ENCODE measurements at places on chromosomes 7 and 10. TPM values are rescaled to one million over a fixed set of nuclear protein-coding genes. Genes with fewer than 3 reads are reported as not detected.

GRCh38 chr10:93113042-93113441, 39.3 kb downstream of the CYP26A1 start:
- H3K27me3 ChIP-seq: peaks cover 16% of the 10 kb centered on the region
- no peak overlapping the region for H3K4me3 ChIP-seq
- no peak for DNase-seq
- H3K36me3 ChIP-seq: no peaks in the 10 kb centered on the region

DNA sequence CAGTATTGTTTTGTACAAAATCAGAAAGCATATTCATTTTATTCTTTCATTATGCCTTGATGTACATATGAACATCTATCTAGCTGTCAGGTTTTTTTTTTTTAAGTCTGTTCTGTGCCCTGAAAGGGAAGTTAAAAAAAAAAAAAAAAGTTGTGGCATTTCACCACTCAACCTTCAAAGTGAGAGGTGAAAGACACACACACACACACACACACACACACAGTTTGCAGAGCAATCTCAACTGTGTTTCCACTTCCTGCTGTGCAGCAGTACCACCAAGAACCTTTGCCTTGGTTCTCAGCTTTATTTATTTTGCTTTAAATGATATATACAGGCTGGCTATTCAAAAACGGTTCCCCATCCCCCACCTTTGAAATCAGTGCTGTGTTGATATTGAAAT, 955.6 kb downstream of the GATA3 start:
- H3K27ac ChIP-seq: no peak overlapping the region
- H3K4me3 ChIP-seq: no peak overlapping the region
- no peaks in the 10 kb centered on the region for H3K4me1 ChIP-seq
- no peak for DNase-seq

The TYSND1 gene
- total RNA-seq: 4.2 TPM

The FAM131B gene
- 0.49 TPM for total RNA-seq

DNA sequence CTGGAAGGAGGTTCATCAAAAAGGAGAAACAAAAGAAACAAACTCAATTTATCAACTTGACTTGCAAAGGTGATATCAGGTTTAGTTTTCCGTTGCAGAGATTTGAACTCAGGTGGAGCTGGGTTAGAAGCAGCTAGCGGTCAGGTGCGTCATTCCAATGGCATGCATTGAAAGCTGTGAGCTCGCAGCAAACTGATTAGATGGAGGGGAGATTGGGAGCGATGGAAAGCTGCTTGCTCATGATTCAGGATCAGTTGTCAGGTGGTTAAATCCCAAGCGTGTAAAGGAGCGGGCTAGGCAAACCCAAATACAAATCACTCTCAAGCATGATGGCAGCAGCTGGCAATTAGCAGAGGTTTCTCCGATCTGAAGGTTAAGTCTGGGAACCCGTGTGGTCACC, 49.3 kb upstream of the AFAP1L2 start:
- H3K27me3 ChIP-seq: no peaks in the 10 kb centered on the region
- H3K4me3 ChIP-seq: no peak overlapping the region
- no peak for DNase-seq

Data from heart right ventricle (tissue), 16 donors.